Stimulated activated CD4-positive, alpha-beta T cell treated with anti-CD3 and anti-CD28 coated beads, Interleukin-12 subunit alpha, Interleukin-12 subunit beta, amount 100 ng/mL, for 48 hours (primary cell): ENCODE measurements at places on chromosomes 7 and 10.

GRCh38 chr10:47278152-47278473, 21.9 kb upstream of the GDF10 start:
- DNase-seq, result no peak

- peak; percentile 40 for DNase-seq
Observed at GRCh38 chr10:62426086-62426485, 51.9 kb downstream of the ZNF365 start.

GRCh38 chr7:13031468-13031867, 344.0 kb downstream of the ARL4A start:
- DNase-seq, result no peak

GRCh38 chr7:105715528-105715927, 134.2 kb upstream of the EFCAB10 start:
- peak; percentile 13 for DNase-seq

DNA sequence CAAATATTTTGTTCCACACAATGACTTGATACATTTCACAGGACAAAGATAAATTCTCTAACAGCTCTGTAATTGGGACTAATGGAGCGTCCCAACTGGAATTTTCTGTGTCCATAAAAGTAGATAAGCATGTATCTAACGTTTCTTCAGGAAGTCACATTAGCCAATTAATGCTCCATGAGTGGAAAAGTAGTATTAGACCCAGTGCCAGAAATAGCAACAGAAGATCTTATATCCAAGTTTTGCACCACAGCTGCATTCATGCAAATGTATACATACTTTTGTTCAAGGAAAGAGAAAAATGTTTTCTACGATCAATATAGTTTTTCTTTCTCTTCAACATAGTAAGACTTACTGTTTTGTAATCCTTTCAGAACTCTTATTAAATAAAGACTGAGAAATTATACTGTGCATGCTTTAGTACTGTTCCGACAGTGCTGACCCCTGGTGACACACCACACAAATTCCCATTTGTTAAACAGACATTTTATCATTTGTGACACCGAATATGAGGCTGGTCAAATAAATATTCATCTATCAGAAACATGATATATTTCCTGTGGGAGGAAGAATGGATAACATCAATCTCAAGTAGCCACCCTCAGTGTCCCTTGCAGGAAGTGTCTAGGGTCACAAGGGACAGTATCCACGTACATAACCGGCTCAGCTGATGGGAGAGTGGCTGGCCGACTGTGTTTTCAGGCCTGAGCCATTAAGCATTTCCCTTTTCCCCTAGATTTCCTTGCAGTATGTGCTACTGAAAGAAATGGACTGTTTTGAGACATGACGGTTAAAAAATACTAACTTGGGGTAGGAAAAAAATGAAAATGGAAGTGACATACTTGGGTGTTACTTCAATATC, 102.1 kb upstream of the RSU1 start:
- DNase-seq, result no peak

GRCh38 chr10:2980791-2981360, 86.5 kb upstream of the PFKP start:
- no peak for DNase-seq

- no peak for DNase-seq
Observed at GRCh38 chr7:5214236-5214635, 24.2 kb downstream of the WIPI2 start.

DNA sequence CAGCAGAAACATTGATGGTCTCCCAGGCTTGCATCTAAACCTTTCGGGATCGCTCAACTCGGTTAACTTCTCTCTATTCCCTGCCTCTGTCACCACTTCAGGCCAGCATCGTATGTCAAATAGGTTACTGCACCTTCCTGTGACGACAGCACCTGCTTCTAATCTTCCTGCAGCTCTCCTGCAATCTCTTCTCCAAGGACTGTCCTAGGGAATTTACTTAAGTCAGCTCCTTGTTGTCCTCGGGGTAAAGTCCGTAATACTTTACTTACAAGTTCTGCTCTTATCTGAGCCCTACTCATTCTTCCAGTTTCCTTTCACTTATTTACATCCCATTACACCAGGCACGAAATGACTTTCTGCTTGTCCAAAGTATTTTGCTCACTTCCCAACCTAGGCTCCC, 372.7 kb upstream of the AKR1E2 start:
- no peak for DNase-seq

DNA sequence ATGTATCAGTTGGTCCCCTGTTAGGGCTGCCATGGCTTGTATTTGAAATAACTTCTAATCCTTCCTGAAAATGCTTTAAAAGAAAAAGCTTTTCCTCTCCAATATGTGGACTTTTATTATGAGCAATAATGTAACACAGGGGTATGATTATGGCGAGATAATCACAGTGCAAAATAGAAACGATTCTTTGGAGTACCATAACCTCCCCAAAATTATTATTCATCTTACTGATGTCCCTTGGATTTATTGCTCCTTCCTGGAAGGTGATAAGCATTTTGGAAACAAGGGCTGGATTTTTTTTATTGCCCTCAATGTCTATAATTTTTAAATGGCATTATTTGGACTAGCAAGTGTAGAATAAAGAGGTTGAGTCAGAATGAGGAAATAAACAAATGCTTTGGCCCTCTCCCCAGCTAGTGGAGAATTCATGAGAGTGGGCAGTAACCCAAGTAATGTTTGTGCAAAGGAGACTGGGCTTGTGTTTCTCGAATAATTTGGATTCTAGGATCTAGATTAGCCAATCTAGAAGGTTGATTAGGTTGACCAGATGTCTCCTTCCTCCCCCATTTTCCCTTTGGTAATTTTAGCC, 403.9 kb upstream of the CELF2 start:
- DNase-seq, result no peak

DNA sequence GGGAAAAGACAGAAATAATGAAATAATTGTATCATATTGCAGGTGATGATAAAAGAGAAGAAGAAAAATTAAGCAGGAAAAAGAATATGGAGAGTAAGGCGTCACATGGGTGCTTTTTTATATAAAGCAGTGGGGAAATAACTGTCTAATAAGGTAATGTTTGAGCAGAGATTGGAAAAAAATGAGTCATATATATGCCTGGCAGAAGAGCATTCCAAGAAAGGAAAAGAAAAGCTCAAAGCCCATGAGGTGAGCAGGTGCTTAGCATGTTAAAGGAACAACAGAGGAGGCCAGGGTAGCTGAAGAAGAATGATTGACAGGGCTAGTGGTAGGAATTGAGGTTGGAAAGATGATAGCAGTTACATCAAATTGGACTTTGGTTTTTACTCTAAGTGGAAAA, 739.5 kb downstream of the SORCS1 start:
- DNase-seq, result no peak

DNA sequence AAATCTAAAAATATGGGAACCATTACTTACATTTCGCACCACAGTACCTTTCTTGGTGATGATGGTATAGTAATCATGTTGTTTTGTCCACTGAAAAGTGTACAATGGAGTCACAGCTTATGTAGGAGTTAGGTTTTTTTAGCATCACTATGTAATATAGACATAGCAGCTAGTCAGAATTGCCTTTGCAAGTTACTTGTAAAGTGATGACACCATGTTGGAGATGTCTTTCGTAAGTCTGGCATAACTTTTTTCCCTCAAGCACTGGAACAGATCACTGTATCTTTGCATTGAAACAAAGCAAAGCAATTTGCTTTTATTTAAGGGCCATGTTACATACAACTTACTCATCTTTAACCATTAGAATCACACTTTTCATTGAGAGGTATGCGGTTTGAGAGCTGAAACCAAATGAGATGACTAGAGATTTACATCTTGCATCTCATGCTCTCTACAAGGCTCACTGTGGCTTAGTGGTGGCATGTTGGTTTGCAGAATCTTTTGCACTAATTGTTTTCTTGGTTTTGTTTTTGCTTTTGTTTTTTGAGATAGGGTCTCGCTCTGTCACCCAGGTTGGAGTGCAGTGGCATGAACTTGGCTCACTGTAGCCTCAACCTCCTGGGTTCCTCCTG, 18.3 kb downstream of the UBN2 start:
- DNase-seq, result no peak

- DNase-seq, result no peak
Observed at GRCh38 chr7:158821171-158822031, 7.9 kb downstream of the ESYT2 start.

GRCh38 chr10:23656735-23657134, 217.9 kb downstream of the OTUD1 start:
- DNase-seq, result no peak
